ENCODE measurements at places on chromosomes 2 and 18. TPM values are rescaled to one million over a fixed set of nuclear protein-coding genes. Genes with fewer than 3 reads are reported as not detected.

The IL1A gene
- 0.53 TPM for total RNA-seq

The ROCK2 gene
- total RNA-seq = 34.8 TPM

The ZNG1B gene
- total RNA-seq = 27.9 TPM

The CARF gene
- total RNA-seq = 12.1 TPM
